ENCODE measurements at places on chromosomes 11 and 22.
A peak's percentile ranks its signal among the peaks of the same experiment; 100 is the strongest.

- no peak for DNase-seq
These were observed 148.7 kb downstream of the LUZP2 start for GRCh38 chr11:24645563-24645962.

- no peak for DNase-seq
These were observed 8.0 kb downstream of the GLB1L2 start for GRCh38 chr11:134339756-134340155.

- DNase-seq: no peak
These were observed 34.6 kb downstream of the PRDM10 start for GRCh38 chr11:129967996-129968395.

- no peak for DNase-seq
These were observed 18.7 kb downstream of the MRGPRX4 start for GRCh38 chr11:18191376-18191775.

GRCh38 chr11:46119352-46120216 lies 1.7 kb downstream of the PHF21A start:
- peak; percentile 40 for DNase-seq

- DNase-seq: peak; percentile 19
These were observed 2.4 kb downstream of the SIDT2 start for GRCh38 chr11:117180661-117181585.

- no peak for DNase-seq
These were observed 39.6 kb upstream of the HORMAD2 start for GRCh38 chr22:30040499-30041260.

GRCh38 chr11:107623183-107623582 lies 32.2 kb downstream of the ELMOD1 start:
- DNase-seq: no peak

- DNase-seq: no peak
These were observed 57.8 kb downstream of the NXPE1 start for GRCh38 chr11:114501901-114502300.

DNA sequence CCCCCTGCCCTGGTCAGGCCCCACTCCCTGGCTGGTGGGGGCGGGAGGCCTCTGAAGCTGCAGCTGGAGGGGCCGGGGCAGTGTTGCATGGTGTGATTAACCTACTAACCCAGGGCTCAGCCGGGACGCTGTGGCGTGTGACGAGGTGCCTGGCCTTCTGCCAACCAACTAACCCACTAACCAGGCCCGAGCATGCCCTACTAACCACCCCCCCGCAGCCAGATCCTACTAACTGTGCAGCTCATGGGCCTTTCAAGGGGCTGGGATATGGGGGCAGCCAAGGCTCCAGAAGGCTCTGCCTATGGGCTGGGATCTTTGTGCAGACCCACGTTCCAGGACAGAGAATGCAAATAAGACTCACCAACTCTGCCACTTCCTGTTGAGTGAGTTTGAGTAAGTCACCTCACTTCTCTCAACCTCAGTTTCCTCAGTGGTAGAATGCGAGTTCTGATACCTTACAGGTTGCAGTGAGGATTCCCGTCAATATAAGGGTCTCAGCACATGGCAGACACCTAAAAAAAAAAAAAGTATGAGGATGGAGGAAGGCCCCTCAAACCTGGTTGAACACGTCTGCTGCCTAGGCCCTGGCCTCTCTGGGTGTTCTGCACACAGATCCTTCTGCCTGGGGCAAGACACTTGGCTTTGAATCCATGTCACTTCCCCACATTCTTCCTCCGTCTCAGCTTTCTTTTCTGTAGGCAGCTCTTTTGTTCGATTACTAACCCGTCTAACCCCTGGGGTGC lies 14.1 kb downstream of the MIAT start:
- DNase-seq: peak; percentile 43

DNA sequence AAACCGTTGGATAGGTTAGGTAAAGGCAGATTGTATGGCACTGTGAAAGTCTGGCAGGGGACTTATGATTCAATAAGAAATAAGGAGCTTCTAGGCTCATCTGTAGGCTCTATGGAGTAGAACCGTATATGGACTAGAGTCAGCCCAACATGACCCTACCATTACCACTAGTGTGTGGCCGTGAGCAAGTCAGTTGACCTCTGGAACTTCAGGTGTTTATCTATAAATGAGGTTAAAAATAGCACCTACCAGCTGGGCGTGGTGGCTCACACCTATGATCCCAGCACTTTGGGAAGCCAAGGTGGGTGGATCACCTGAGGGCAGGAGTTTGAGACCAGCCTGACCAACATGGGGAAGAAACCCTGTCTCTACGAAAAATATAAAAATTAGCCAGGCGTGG lies 4.4 kb downstream of the HINFP start:
- no peak for DNase-seq

DNA sequence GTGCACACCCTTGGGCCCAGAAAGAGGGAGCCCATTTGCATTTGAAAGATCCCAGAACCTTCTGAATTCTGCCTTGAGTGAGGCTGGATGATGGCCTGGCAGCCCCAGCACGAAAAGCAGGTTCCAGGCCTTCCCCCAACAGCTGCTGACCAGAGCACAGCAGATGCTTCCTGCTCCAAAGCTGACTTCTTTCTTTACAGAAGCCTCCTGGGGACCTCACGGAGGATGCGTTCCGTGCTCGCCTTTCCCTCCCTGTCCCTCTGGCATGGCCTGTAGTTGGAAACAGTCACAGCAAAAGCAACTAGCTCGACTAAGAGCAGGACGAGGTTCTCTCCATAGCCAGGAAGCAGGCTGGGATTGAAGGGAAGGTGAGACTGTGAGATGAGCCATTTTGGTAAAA lies 107.7 kb upstream of the B3GAT1 start:
- no peak for DNase-seq

DNA sequence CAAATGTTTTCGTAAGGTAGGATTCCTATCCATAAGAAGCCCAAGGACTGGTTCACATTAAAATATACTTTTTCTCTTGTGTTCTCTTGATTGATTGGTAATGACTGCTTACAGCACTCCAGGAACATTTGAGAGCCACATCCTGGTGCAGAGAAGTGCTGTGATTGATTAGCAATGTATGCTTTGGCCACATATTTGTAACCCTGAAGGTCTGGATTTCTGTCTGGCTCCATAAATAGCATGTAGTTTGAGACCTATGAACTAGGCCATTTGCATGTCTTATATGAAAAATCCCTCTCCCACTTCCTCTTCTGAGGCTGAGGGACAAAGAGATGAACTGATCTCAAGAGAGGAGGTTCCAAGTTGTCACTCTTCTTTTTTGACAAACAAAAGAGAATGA lies 49.3 kb upstream of the CD44 start:
- DNase-seq: no peak

DNA sequence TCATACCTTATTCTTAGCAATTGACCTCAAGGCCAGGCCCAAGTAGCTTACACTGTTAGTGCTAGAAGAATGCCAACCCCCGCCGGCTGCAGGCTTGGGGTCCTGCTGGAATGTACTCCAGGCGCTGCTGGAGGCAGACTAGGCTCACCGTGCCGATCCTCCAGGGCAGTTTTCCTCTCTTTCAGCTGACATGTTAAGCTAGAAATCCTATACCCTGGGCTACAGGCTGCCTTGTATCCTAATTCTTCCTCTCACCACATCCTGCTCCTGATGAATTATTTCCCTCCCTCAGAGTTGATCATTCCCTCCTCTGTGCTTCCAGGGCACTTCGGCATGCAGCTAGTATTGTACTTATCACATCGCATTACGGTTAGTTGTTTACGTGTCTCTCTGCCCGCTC lies 3.4 kb downstream of the SPTBN2 start:
- DNase-seq: no peak

DNA sequence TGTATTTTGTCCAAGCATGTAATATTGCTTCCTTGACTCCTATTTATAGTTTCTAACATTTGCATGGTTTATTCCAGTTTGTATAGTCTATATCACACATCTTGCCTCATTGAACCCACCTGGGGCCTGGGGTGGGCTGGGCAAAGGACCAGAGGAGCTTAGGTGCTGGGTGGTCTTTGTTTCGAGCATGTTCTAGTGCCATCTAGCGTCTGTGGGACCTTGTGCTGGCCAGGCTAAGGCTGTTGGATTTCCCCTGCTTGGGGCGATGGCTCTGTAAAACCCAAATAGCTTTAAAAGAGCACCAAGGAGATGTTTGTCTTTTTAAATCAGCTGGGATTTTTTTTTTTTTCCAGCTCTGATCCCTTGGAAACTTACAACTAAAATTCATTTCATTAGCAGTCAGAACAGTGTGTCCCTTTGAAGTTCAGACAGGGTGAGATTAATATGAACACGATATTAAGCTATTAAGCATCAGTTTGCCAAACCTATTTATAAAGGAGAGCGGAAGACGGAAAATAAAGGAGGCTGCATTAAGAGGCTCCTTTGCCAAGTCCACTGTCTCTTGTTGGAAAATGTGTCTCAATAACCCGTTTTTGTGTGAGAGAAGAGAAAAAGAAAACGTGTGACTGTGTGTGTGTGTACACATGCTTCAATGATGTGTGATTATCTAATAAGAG lies 157.4 kb downstream of the COMMD9 start:
- DNase-seq: no peak

DNA sequence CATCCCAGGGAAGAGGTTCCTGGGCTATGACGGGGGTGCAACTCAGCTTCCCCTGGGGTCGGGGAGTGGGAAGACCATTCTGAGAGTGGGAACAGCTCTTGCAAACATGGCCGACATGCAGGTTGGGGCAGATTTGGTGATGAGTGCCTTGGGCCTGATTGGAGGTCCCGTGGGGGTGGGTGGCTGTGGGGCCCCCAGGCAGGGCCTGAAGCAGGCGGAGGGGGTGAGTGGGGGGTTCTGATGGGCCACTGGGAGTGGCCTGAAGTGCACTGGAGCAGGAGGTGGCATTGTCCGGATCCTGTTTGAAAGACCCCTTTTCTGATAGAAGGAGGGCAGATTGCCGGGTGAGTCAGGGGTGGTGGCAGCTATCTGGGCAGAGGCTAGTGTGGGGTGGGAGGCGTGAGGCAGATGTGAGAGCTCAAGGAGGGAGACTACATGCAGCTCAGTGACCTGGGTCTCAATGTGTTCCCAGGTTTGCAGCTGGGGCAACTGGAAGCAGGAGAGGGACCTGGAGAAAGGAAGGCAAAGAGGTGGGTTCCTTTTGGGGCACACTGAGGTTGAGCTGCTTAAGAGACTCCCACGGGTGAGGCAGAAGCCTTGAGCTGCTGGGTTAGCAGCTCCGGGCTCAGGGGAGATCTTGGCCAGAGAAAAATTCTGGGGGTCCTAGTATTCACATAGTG lies 15.1 kb downstream of the MYEOV start:
- no peak for DNase-seq

DNA sequence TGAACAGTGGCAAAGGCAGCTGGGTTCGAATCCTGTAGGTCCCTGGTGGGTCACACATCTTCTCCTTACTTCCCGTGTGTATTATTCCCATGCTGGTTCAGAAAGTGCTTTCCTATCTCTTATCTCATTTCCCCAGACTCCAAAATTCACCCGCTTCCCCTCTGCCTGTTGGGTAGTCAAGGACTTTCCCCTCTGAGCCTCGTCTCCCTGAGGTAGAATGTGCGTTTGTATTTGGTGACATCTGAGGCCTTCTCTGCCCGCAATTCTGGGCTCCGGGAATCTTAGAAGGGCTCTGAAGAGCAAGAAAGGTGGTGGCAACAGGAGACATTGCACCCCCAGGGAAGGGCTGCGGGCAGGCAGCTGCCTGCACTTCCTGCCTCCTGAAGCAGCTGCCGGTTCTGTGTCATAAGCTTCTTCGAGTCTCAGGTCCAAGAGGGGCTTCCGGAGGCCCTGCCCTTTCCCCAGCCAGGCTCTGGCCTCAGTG lies 5.9 kb downstream of the LRRC32 start:
- DNase-seq: no peak

DNA sequence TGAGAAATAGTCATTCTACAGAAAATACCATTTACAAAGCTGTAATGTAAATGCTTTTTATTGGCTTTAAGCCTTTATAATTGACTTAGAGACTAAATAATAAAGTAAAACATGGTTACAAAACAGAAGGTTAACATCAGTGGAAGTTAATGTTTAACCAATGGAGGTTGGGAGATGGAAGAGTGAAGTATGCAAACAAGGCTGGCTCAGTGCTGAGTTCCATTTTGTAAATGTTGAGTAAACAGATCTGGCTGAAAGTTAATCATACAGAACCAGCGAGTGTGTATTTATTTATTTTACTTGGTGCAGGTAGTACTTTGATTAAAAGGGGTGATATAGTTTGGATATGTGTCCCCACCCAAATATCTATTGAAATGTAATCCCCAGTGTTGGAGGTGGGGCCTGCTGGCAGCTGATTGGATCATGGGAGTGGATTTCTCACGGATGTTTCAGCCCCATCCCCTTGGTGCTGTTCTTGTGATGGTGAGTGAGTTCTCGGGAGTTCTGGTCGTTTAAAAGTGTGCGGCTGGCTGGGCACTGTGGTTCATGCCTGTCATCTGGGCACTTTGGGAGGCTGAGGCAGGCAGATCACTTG lies 827.4 kb downstream of the OPCML start:
- DNase-seq: no peak

DNA sequence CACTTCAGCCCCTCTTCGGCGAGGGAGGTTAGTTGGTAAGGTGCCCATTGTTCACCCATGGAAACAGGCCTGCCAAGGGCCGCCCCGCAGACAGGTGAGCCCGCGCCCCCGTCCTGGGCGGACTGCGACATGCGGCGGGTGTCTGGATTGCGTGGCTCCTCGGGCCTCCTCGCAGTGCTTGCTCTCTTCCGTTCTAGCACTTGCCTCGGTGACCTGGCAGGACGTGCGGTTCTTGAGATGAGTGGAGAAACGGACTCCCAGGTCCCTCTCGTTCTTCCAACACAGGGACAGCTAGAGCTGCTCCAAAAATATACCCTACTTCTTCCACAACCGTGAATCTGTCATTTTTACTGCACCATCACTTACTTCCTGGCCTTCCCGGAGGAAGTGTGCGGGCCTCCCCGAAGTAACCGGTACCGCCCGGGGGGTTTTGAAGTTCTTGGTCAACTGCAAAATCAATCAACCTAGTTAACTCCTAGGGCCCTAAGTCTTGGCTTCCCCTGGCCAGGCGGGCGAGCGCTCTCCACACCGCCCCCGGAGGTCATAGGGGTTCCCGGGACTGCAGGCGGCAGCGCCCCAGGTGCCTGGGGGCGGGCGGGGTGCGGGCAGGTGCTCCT lies 745 bp upstream of the ZBTB44 start:
- DNase-seq: peak; percentile 28

DNA sequence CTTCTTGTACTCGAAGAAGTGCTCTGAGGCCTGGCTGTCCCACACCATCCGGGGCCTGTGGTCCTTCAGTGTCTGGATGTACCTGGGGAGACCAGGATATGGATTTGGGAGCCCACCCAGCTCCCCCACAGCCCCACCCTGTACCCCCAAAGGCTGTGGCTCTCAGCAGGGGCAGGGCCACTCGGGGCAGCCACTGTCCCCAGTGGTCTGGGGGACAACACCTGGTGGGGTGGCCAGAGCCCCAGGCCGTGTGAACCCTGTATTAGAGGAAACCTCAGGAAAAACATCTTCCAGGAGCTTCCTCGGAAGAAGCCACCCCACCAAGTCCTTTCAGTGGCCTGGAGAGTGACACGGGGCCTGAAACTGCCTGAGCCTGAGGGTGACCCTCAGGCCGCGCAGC lies 27.8 kb downstream of the TSPAN4 start:
- DNase-seq: no peak

GRCh38 chr11:114075891-114076441 lies 16.5 kb downstream of the ZBTB16 start:
- DNase-seq: peak; percentile 15

- DNase-seq: no peak
These were observed 91.2 kb downstream of the PIWIL4 start for GRCh38 chr11:94658386-94658785.

All from stimulated activated CD4-positive, alpha-beta T cell treated with anti-CD3 and anti-CD28 coated beads, Interleukin-1b, Interleukin-23, amount 100 ng/mL, for 4 hours (primary cell).